ENCODE measurements at places on chromosomes 7 and 10. TPM values are rescaled to one million over a fixed set of nuclear protein-coding genes. Genes with fewer than 3 reads are reported as not detected.

- no peak for DNase-seq
These were observed 12.9 kb upstream of the TMEM26 start for GRCh38 chr10:61465901-61466632.

DNA sequence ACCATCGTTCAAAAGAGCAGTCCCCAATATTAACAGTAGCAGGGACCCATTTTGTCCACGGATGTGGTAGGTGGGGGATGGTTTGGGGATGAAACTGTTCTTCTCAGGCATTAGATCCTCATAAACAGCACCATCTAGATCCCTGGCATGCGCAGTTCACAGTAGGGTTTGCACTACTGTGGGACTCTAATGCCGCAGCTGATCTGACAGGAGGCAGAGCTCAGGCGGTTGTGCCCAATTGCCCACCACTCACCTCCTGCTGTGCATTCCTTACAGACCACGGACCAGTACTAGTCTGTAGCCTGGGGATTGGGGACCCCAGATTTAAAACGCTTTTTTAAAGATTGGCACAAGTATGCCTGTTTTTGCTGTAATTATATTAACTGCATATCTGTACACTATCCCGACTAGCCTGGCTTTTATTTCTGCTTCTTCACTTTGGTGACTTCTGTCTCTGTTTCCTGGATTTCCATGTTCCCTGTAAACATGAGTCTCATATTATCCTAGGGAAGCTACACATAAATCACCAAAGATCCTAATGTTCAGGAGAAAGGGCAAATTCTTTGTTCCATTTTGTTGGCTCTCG is 163.3 kb upstream of the AKR1E2 start:
- no peak for DNase-seq

Gene MRC1
- polyA plus RNA-seq: 9.5 TPM

DNA sequence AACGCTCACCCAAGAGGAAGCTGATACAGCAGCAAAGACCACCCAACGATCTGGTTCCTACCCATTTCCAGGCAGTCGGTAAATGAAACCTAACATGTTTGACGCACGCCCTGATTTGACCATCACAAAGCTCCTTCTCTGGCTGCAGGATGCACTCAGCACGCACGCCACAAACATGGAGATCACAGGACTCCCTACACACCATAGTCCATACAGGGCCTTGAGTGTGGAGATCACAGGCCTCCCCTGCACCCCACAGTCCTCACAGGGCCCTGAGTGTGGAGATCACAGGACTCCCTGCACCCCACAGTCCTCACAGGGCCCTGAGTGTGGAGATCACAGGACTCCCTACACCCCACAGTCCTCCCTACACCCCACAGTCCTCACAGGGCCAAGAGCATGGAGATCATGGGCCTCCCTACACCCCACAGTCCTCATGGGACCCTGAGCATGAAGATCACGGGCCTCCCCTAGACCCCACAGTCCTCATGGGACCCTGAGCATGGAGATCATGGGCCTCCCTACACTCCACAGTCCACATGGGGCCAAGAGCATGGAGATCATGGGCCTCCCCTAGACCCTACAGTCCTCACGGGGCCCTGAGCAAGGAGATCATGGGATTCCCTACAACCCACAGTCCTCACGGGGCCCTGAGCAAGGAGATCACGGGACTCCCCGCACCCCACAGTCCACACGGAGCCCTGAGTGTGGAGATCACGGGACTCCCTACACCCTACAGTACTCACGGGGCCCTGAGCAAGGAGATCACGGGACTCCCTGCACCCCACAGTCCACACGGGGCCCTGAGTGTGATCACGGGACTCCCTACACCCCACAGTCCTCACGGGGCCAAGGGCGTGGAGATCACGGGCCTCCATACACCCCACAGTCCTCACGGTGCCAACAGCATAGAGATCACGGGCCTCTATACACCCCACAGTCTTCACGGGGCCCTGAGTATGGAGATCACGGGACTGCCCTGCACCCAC is 409.2 kb downstream of the DNAJB6 start:
- DNase-seq: no peak

GRCh38 chr10:11667756-11668155 is 56.3 kb upstream of the USP6NL start:
- no peak for DNase-seq

Gene AASS
- polyA plus RNA-seq: 80.6 TPM
